Choroid plexus epithelial cell (primary cell): ENCODE measurements at places on chromosomes 3 and 15.

- no peak for DNase-seq
Observed at GRCh38 chr15:50925281-50925680, 16.8 kb downstream of the AP4E1 start.

DNA sequence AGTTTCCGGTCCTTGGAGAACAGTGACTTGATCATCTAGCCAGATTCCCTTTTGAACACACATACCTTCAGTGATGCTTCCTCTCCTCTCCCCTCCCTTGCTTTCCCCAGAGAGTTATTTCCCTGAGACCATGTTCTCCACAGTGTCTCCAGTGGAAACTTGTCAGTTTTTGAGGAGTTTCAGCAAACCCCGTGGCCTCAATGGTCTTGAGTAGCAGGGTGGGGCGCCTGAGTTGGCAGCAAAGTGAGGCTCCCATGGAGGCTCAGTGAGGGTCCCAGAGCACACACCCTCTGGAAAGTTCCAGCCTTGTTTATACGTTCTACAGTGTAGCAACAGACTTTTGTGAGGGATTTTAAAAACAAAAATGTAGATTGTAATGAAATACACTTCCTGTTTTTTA lies 135.1 kb downstream of the LRRC28 start:
- DNase-seq: peak; percentile 17

DNA sequence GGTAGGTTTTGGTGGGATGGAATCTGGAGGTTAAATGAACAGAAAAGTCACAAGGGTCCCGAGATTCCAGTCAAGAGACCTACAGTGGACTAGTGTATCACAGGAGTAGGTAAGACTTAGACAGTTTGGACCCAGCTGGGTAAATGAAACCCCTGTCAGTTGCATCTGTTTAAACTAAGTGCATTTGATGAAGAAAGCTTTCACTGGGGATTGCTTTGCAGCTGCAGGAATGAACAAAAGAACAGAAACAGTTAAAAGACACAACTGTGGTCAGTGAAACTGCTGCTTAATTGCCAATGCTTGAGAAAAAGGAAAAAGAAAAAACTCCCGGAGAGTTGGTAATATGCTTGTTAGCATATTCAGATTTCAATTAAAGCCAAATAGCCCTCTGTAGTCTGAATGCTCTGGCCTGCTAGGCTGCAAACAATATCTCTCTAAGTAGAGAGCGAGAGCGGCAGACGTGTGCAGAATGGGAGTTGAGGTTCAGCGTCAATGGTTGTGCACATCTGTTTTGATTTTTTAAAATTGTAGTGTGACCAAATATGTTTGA lies 37.1 kb downstream of the OXNAD1 start:
- DNase-seq: no peak

DNA sequence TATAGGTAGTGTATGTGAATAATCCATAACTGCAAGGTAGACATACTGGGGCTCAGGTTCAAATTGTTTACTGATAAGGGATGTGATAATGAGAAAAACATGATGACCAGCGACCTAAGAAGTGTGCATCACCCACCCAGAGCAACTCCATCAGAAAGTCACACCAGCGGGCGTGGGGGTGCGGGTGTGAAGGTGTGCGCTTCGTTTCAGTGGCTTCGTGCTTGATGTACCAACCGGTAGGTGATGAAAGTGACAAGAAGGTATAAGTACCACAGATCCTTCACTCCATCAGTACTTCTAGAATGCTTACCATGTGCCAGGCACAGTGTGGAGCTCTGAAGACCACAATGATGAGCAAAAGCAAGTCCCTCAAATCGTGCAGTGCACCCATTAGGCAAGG lies 11.2 kb downstream of the ANP32A start:
- DNase-seq: no peak

DNA sequence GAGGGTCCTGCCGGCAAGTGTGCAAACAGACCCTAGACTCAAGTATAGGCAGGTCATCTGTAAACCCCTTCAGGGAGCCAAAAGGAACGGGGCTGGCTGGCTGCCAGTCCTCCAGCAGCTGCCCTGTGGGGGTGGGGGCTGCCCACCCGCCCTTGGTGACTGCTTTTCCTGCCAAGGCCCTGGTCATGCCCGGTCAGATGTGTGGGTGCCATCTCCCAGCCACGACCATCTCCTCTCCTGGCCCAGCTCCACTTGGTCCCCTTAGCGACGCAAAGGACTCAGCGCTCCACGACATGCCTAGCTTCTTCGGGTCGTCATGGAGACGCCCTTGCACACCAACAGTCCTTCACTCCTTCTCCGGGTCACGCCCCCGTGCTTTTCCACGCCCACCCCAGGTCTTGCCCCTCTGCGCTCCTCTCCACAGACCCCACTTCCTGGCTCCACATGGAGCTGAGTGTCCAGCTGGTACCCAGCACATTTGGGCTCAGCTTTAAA lies 2.4 kb downstream of the MUC4 start:
- no peak for DNase-seq

- no peak for DNase-seq
Observed at GRCh38 chr3:55500555-55501330, 13.6 kb upstream of the WNT5A start.

- DNase-seq: no peak
Observed at GRCh38 chr3:62525281-62525680, 151.9 kb upstream of the FEZF2 start.

GRCh38 chr3:138479438-138479863 lies 45.0 kb downstream of the ESYT3 start:
- DNase-seq: peak; percentile 75

GRCh38 chr15:38231436-38231835 lies 21.2 kb upstream of the SPRED1 start:
- DNase-seq: no peak

GRCh38 chr3:120428924-120429323 lies 21.9 kb downstream of the FSTL1 start:
- no peak for DNase-seq

- no peak for DNase-seq
Observed at GRCh38 chr15:69897061-69897460, 200.7 kb downstream of the TLE3 start.

GRCh38 chr3:9704347-9705322 lies 1.0 kb downstream of the CPNE9 start:
- DNase-seq: peak; percentile 30

DNA sequence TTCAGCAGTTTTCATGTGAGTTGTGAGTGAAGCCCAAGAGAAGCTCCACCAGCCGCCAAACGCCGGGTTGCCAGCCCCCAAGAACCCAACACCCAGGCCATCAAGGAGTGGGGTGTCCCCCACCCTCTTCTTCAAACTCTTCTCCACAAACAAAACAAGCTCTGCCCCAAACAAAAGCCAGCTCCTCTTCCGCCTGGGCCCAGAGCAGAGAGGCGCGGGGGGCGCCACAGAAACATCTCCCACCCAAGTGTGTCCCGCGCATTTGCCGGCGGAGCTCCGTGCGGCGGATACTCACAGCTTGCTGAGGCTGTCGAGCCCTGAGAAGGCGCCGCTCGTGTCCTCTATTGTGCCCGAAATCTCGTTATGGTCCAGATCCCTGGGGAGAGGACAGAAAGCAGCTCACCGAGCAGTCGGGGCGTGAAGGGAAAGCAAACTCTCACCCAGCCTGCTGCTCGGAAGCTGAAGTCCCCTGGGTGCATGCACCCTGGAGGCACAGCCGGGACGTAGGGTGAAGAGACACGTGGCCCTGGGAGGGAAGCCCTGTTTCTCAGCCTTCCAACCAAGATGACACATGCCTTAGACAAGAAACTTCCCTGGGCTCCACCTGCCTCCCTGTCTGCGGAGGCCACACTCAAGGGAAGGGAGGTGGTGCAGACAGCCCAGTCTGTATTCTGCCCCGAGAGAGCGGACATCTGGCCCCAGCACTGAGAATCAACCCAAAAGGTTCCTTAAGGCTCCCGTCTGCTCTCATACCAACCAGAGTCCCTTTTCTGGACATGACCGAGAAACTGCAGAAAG lies 95.7 kb downstream of the LRIG1 start:
- no peak for DNase-seq

GRCh38 chr15:32737304-32737703 lies 19.5 kb downstream of the GREM1 start:
- no peak for DNase-seq

GRCh38 chr15:97962263-97962662 lies 1.8 kb downstream of the ARRDC4 start:
- no peak for DNase-seq

DNA sequence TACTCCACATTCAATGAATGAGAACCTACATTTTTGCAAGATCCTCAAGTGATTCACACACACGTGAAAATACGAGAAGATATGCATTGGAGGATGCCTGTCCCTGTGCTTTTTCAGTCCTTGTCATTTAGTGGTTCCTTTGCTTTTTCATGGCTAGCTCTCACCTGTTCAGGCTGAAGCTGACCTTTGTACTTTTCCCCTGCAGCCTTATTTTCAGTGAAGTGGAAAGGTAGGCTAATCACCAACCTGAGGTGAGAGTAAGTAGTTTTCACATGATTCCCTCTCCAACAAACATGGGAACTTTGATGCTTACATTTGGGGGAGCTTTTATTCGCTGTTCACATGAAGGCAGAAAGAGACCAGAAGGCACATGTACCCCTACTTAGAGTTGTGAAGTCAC lies 8.3 kb downstream of the ITPR1 start:
- DNase-seq: no peak

- peak; percentile 5 for DNase-seq
Observed at GRCh38 chr3:161558236-161558635, 61.6 kb downstream of the OTOL1 start.

DNA sequence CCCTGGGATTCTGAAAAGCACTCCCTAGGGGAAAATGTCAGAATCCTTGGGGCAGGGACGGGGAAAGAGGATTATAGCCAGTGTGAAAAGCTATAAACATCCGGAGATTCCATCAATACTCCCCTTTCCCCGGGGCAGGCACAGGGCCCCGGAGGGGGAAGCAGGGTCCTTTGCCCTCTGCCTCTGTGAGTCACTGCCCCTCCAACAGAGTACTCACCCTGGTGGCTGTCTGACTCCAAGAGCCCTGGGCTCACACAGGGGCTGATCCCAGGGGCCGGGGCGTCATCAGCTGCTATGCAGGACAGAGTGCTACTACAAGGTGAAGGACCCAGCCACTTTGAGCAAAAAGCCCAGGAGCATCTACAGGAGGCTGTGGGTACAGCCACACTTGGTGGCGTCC lies 133.0 kb upstream of the PRR20G start:
- DNase-seq: no peak

GRCh38 chr3:188516515-188516914 lies 362.6 kb downstream of the LPP start:
- DNase-seq: no peak

GRCh38 chr3:61667814-61668213 lies 106.4 kb downstream of the PTPRG start:
- peak; percentile 42 for DNase-seq

GRCh38 chr3:185583925-185584324 lies 2.2 kb upstream of the SENP2 start:
- no peak for DNase-seq

- DNase-seq: no peak
Observed at GRCh38 chr3:95615592-95616310, 1198.6 kb upstream of the EPHA6 start.

GRCh38 chr3:10438902-10439610 lies 66.3 kb downstream of the ATP2B2 start:
- no peak for DNase-seq

GRCh38 chr15:51837792-51838251 lies 8.4 kb downstream of the TMOD3 start:
- peak; percentile 80 for DNase-seq

DNA sequence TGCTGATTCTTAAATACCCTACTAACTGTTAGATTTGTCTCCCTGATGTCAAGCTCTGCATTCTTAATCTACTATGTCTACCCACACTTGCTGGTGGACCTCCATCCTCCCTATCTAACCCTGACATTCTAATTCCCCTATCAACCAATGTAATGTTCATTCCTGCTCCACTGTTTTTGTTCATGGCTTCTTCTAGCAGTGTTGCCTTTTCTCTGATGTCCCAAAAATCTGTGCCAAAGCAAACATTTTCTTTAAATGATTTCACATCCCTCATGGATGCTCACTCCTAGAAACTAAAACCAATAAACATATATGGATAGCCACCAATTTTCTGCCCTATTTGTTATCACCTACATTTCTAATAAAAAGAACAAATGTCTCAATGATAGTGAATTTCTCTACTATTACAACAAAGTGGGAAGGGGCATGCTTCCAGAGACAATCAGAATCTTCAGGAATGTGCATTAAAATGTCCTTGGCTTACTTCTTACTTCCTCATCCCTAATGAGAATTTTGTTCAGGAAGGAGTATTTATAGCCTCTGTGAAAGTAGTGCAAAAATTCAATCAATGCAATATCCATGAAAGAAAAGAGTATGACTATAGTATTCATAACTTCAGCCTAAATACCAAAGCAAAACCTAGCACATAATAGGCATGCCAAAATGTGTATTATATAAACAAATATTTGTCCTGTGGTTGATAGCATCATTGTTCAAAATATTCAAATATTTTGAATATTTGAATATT lies 273.3 kb downstream of the ZNF385D start:
- DNase-seq: no peak

GRCh38 chr3:149848238-149848637 lies 35.2 kb downstream of the RNF13 start:
- DNase-seq: no peak

DNA sequence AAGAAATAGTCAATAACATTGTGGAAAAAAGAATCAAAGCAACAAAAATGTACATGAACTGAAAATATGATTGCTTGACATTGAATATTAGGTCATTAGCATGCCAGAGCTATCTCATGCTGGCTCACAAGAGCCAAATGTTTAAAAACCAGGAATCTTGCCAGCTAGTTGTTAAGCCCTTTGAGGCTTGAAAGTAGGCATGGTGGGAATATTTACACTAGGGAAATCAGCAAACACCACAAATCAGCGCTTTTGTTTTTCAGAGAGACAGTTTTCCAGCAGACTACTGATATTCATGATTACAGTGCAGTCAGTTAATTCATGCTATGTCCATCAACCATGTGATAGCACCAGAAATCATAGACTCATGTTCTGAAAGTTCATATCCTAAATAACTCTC lies 144.8 kb downstream of the ARPP21 start:
- no peak for DNase-seq

- DNase-seq: peak; percentile 60
Observed at GRCh38 chr3:127775398-127776109, 46.8 kb downstream of the MGLL start.

DNA sequence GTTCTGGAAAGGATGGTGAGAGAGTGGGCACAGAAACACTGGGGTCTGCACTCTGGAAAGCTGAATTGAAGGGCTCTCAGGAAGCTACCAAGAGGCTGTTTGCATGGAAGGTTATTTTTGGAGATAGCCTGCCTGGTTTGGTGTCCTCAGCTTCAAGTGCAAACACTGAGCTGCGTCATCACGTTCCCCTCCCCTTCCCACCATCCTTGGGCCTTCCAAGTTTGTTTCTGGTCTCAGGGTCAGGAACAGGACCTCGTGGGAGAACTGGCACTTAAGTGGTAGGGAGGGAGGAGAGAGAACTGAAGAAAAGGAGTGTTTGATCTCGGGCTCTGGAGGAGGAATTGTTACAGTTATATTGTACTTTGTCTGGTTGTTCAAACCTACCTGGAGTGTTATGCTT lies 10.6 kb downstream of the ST6GAL1 start:
- peak; percentile 21 for DNase-seq

- DNase-seq: peak; percentile 32
Observed at GRCh38 chr3:109806929-109807328, 469.6 kb upstream of the DPPA4 start.

GRCh38 chr15:26667222-26667988 lies 105.5 kb downstream of the GABRB3 start:
- DNase-seq: no peak

- no peak for DNase-seq
Observed at GRCh38 chr15:63971427-63971805, 74.9 kb downstream of the DAPK2 start.

GRCh38 chr3:47884603-47885002 lies 81.7 kb downstream of the DHX30 start:
- DNase-seq: no peak

- DNase-seq: no peak
Observed at GRCh38 chr3:136602818-136603217, 149.4 kb downstream of the STAG1 start.

- no peak for DNase-seq
Observed at GRCh38 chr3:71232175-71232679, 351.3 kb downstream of the FOXP1 start.
